ENCODE measurements at places on chromosomes 1 and 21.

GRCh38 chr1:115062542-115063004 lies 26.7 kb downstream of the TSPAN2 start:
- no peak for DNase-seq

DNA sequence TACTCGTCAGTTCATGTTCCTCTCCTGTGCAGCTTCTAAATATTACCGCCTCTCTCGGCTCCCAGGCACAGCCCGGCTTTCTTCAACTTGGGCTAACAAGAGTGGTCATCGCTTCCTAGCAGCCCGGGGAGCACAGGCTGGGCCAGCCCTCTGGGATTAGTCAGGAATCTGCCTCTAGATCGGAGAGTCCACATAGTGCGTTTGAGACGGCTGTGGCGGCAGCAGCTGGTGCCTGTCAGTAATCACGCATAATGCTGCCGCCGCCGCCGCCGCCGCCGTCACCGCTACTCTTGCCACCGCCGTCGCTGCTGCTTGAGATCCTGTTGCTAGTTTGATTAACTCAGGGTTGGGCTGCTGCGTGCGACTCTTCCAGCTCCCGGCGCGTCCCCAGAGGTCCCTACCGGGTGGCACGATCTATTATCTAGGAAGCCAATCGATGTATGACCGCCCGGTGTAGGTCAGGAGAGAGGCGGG lies at the start of gene RXRG:
Gene RXRG, minus strand, starts transcription at position 230 of the 474 bp plus-strand sequence. CDS start 233 bp downstream, outside the sequence.
- peak; percentile 86 for DNase-seq

DNA sequence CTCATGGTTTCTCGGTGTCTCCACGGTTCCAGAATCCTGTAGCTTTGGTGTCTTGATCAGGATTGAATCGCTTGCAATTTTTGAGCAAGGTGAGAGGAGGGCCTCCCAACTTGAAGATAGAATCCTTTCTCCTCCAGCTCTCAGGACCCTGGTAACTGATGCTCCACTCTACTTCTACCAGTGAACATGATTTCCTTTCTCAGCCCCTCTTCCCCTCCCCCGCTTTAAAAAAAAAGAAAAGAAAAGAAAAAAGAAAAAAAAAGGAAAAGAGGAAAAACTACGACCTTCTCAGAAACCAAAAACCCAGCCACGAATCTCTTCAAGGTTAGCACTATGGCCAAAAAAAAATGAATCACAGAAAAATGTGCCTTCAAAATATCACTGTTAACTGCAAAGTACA lies 1.2 kb downstream of the ARHGEF11 start:
- no peak for DNase-seq

DNA sequence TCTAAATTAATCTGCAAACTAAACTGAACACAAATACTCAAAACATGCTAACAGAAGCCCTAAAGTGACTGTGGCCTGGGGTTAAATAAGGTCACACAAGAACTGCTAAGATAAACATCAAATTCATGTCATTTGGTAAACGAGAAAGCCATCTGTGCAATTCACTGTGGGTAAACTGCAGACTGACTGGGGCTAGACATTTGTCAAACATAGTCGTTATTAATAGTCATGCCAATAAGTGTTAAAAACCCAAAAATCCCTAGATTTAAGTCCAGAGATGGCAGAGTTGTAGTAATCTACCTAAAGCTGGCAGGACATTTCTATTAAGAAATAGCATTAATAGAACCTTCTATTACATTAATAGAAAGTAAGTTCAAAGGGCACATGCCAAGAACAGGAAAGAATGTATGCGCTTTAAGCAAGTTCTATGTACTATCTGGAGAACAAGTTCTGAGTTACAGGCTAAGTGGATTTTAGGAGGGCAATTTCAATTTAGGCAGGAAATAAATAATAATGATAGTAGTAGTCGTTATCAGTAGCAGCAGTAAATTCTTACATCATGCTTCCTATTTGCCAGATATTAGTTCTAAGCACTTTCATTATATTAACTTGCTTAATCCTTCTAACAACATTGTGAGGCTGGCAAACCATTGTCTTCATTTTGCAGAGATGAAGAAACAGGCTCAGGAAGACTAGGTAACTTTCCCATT lies 8.6 kb downstream of the EDEM3 start:
- DNase-seq, result no peak

- DNase-seq, result no peak
Measured at GRCh38 chr1:58401991-58402390, 144.5 kb downstream of the OMA1 start.

- DNase-seq, result no peak
Measured at GRCh38 chr1:114333690-114334089, 177.3 kb downstream of the TRIM33 start.

GRCh38 chr21:42159560-42160110 lies 59.3 kb upstream of the ABCG1 start:
- no peak for DNase-seq

- DNase-seq, result peak; percentile 51
Measured at GRCh38 chr1:202207292-202207691, 13.7 kb downstream of the LGR6 start.

DNA sequence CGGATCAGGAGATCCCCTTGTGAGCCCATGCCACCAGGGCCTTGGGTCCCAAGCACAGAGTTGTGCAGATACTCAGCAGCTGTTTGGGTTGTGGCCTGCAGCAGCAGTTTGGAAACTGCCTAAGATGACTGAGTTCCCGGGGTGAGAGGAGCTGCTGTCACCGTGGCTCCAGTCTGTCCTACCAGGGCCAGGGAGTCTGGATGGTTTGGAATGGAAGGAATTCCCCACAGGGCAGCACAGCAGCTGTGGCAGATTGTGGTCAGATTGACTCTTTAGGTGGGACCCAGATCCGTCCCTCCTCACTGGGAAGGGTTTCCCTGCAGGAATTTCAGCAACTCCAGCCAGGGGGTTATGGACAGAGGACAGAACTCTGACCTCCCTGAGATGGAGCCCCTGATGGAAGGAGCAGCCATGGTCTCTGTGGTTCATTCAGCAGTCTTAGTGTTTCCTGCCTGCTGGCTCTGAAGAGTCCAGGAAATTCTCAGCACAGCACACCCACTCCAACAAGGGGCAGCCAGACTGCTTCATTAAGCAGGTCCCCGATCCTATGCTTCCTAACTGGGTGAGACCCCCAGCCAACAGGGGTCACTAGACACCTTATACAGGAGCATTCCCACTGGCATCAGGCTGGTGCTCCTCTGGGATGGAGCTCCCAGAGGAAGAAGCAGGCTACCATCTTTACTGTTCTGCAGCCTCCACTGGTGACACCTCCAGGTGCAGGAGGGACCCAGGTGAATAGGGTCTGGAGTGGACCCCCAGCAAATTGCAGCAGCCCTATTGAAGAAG lies 51.5 kb upstream of the TNFSF4 start:
- DNase-seq, result no peak

DNA sequence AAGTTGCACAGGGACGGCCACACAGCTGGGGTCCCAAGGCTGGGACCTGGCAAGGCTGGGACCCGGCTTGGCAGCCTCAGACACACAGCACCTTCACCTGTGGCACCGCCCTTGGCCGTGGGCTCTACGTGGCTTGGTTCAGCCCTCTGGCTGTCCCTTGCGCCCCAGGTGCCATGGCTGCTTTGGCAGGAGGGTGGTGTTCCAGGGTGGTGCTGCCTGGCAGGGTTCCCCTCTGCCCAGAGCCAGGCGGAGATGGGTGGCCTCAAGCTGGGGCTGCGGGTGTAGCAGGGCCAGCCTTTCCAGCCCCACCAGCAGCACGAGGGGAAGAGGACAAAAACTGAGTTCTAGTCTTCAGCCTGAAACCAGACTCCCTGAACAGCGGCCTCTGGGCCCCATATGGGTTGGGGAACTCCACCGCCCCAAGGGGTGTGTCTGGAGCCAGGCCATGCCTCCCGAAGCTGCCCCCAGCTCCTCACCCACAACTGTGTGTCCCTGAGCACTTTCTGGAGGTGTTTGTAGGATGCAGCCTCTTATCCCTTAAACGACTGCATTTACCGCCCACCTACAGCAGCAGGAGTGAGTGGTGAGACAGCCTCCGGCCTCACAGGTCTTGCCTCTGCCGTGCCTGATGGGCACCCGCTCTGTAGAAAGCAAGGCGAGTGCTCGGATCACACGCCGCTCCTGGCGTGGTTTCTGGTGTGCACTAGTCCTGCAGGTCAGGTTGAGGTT lies 92.3 kb downstream of the PDE9A start:
- no peak for DNase-seq

DNA sequence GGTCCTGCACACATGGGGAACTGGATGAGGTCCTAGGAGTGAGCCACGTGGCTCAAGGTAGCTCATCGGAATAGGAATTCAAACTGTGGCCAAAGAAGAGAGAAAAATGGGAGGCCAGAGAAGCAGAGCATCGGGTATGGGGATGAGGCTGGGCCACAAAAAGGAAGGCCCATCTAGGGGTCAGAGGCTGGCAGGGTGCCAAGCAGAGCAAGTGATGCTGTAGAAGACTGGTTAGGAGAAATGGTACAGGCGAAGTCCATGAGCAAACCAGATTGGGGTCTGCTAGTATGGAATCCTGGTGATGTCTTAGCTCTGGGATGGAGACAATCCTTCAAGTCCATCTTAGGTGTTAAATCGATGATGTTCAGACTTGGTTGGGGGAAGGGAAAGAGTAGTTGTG lies 68.0 kb downstream of the TEX35 start:
- no peak for DNase-seq

DNA sequence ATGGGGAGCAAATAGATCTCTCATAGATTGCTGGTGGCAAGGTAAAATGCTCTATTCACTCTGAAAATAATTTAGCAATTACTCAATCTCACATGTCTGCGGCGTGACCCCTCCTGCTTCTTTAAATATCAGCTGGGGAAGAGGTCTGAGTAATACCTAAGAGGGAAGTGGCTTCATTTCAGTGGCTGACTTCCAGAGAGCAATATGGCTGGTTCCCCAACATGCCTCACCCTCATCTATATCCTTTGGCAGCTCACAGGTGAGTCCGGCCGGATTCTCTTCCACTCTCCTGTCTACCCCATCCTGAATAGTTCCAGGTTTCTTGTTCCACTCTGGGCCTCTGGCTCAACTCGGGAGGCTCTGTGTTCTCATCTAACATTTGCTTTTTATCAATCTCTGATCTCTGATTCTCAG lies at the start of gene SLAMF7:
Gene SLAMF7, plus strand, starts transcription at position 150 of the 414 bp plus-strand sequence. Its CDS starts 55 bp downstream, at position 205.
- peak; percentile 16 for DNase-seq

GRCh38 chr1:74570797-74571492 lies 58.5 kb upstream of the LRRC53 start:
- peak; percentile 13 for DNase-seq

DNA sequence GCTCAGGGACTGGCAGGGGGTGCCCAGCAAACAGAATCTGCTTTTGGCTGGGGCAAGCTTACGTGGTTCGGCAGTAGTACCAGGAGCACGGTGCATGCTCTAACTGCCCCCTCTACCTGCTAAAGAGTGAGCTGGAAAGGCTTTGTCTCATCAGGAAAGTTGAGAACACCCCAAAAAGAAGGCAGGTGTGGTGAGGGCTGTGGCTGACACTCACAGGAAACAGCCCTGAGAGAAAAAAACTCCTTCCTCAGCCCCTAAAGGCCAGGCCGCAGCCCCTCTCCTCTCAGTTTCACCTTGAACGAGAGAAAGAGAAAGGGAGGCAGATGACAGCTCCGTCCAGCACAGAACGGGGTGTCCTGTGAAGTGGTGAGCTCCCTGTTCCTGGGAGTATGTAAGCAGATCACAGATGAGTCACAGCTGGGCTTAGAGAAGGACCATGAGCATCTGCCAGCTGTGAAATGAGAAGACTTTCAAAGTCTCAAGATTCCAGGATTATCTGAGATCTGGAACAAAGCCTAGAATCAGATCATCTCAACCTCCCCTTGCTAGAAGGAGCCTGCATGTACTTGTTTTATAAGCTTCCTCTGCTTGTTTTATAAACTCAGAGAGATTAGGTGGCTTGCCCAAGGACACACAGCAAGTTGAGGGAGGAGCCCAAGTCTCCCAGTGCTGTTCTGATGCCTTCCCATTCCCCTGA lies 13.4 kb downstream of the LAPTM5 start:
- no peak for DNase-seq

DNA sequence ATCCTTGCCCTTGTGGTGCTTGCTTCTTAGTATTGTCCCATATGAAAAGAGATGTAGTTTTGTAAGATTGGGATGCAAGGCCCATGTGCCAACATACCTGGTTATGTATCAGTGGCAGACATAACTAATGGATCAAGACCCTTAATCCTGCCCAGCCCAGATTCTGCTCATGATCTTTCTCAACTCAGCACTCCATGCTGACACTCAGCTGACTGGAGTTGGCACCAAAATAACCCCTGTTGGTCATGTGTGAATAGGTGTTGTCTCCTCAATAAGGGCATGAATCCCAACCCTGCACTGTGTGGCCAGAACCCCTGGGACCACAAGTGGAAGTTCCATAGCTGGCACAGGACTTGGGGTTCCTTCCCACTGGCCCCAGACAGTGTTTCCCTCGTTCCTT lies 13.9 kb upstream of the CNR2 start:
- DNase-seq, result no peak

- peak; percentile 84 for DNase-seq
Measured at GRCh38 chr1:238485057-238485911, 594.6 kb upstream of the ZP4 start.

- no peak for DNase-seq
Measured at GRCh38 chr1:160216301-160216700, 11.1 kb downstream of the PEA15 start.

DNA sequence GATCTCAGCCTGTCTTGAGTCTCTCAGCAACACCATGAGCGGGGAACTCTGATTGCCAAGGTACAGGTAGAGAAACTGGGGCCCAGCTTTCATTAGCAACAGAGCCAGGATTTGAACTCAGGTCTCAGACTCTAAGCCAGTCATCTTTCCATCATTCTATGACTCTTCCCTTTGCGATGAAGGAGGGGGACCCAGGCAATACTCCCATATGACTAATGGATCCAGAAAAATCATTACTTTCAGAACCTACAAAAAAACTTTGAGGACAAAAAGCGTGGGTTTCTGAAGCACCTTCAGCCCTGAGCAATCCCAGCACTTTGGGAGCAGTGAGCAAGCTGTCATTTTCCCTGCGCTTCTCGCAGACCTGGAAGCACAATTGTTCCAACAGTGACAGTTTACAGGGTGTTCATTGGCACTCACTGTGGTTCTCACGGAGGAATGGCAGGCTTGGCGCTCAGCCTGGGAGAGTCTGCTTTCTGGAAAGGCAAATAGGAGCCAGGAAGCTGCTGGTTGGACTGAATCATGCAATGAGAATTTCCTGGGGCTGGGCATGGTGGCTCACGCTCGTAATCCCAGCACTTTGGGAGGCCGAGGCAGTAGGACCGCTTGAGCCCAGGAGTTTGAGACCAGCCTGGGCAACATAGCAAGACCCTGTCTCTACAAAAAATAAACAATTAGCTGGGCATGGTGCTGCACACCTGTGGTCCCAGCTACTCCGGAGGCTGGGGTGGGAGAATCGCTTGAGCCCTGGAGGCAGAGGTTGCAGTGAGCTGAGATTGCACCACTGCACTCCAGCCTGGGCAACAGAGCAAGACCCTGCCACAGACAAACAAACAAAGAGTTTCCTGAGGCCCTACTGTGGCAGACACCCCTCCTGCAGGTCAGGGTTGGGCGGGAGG lies 40.1 kb downstream of the SLC2A7 start:
- peak; percentile 77 for DNase-seq

GRCh38 chr1:201560328-201561194 lies 21.6 kb downstream of the NAV1 start:
- DNase-seq, result no peak

- peak; percentile 67 for DNase-seq
Measured at GRCh38 chr1:201279313-201279712, 4.0 kb upstream of the PKP1 start.
